T1000 (cell line): ENCODE measurements at places on chromosomes 16 and 17.

GRCh38 chr16:58490065-58490464 lies 9.9 kb upstream of the NDRG4 start:
- DNase-seq: no peak

GRCh38 chr16:3094289-3095027 lies 4.6 kb downstream of the ZSCAN10 start:
- no peak for DNase-seq

DNA sequence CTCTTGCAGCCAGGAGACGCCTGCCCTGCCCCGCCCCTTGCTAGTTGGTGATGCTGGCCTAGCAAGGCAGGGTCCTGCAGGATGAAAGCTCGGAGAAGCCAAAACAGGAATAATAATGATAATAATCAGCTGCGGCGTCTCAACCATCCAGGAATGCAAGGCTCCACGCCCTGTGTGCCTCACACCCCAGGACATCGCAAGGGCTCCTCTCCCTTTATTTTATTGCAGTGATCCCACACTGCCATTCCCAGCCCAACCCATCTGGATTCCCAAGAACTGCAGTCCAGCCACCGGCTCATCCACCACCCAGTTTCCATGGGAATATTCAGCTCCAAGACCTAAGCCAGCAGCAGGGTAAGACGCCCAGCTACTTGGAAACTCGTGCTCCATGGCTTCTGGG lies 21.0 kb upstream of the ZNF652 start:
- no peak for DNase-seq

GRCh38 chr17:77869665-77870132 lies 88.8 kb upstream of the TNRC6C start:
- DNase-seq: no peak

DNA sequence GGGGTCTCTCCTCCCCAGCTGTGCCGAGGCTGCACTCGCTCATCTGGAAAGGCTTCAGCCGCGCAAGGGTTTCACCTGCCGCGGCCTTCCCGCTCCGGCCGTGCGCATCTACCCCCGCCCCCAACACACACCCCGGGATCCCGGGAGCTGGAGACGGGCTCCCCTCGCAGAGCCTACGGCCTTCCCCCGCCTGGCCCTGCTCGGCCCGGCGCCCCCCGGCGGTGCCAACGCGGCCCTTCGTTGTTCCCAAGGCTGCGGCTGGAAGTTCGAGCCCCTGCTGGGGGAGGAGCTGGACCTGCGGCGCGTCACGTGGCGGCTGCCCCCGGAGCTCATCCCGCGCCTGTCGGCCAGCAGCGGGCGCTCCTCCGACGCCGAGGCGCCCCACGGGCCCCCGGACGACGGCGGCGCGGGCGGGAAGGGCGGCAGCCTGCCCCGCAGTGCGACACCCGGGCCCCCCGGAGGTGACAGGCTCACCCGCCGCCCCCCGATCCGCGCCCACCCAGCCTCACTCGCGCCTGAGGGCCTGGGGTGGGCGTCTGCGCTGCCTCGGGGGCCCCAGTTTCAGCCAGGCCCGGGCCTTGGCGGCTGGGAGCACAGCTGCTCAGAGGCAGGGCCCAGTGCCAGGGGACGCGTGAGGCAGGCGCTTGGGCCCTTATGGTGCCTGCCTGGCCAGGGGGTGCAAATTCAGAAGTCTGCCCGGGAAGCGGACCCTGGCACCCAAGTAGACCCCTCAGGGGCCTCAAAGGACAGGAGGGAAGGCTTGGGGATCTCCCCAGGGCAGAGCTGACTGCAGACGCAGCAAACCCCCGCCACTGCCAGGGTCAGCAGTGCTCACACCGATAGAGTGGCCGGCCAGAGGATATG lies 11.2 kb downstream of the GALK1 start:
- DNase-seq: peak; percentile 58

DNA sequence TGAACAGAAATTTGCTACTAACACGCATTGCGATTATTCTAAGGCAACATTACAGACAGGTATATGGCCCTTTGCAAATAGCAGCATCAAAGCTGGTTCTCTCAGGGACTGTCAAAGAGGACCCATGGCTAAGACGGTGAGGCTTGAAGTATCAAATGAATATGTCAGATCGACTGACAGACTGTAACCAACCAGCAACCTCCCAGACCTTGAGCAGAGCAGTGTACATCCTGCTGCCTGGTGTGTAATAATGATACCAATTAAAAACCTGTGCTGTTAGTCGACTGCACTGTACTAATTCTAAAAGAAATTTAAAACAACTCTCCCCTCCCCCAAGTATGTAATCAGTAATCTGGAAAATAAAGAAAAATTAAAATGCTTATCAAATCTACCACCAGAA lies 35.9 kb upstream of the GHDC start:
- no peak for DNase-seq

DNA sequence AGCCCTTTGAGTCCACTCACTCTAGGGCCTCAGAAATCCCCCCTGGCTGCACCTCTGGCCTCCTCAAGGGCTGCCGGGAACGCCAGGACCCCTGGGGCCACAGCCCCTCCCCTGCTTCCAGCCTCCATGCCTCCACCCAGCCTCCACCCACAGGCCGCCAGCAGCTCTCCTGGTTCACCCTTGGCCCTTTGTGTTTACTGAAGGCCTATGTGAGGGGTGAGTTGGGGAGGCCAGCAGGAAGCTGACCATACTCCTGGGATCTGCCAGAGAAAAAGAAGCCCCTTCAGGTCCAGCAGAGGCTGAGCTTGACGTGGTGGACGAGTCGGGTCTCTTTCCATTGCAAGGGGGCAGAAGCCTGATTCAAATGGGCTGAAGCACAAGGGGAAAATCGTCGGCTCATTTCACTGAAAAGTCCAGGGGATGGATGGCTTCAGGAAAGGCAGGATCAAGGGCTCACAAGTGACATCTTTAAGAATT lies 18.3 kb upstream of the ATP2A3 start:
- DNase-seq: no peak

DNA sequence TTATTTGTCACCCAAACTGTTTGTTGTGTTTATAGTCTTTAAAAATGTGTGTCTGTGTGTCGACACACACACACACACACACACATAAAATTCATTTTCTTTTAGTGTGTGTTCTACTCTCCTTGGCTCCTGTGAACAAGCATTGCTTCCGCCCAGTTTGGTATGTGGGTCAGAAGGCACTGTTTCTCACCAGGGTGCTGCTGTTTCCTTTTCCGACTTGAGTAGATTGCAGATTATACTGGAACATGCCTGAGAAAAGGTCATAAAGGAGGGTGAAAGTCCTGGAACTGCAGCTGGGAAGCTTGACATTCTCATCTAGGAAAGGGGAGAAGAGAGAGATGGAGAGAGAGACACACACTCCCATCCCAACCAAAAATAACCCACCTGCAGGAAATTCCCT lies 330.3 kb downstream of the BCAS3 start:
- no peak for DNase-seq

DNA sequence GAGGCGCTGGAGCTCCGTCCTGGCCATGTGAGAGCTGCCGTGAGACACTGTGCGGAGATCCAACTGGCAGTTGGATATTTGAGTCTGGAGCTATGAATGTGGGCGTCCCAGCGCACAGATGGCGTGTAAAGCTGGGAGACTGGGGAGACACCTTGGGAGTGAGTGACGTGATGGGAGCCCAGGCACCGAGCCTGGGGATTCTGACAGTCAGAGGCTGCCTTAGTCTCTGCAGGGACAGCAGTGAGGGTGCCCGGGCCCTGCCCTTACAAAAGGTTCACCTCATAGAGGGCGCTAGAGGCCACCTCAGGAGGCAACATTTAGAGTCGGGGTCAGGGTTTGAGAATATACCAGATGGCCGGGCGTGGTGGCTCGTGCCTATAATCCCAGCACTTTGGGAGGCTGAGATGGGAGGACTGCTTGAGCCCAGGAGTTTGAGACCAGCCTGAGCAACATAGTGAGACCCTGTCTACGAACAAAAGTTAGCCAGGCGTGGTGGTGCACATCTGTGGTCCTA lies 194.1 kb upstream of the GSE1 start:
- DNase-seq: no peak

GRCh38 chr16:77500934-77501664 lies 66.3 kb upstream of the ADAMTS18 start:
- no peak for DNase-seq

- DNase-seq: peak; percentile 39
Measured at GRCh38 chr17:29376667-29377270, 13.4 kb upstream of the TAOK1 start.

DNA sequence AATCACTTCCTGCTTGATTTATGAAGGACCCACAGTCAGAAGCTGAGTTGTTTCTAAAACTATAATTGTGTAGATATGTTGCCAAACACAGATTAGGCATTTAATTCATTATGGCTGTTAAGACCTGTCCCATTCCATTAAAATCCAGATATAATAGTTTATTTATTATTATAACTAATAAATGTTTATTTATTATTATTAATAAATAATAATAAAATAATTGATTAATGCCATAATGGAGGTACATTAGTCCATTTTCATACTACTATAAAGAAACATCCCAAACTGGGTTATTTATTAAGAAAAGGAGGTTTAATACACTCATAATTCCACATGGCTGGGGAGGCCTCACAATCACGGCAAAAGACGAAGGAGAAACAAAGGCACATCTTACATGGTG lies 1240.9 kb downstream of the CDH11 start:
- DNase-seq: no peak

DNA sequence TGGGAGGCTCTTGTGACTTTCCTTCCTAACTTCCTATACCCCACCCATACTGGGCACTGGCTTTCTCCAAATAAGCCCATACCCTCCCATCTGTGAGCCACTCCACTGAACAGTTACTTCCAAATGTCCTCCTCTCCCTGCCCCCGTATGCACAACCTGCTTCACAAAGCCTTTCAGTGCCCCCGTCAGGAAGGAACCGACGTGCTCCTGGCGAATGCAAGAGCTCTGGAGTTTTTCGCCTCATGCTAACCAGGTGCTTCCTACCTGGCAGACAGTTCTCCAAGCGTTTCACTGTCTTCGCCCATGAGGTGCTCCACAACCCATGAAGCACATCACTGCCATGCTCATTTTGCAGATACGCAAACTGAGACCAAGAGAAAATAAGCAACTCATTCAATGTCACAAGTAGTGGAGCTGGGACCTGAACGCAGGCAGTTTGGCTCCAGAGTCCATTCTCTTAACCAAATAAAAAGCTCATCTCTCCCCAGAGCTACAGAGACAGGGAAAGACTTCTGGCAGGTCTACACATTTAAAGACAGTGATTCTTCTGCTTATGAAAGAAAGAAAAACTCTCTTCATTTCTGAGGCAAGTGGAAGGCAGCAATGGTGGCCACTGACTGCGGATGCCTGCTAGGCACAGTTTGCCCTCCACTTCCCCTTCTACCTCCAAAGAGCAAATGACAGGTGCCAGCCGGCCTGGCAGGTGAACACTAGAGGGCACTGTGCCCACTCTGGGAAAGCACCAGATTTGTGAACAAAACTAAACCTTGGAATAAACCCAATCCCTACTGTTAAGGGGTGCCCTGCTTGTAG lies 23.8 kb downstream of the SPHK1 start:
- peak; percentile 12 for DNase-seq

DNA sequence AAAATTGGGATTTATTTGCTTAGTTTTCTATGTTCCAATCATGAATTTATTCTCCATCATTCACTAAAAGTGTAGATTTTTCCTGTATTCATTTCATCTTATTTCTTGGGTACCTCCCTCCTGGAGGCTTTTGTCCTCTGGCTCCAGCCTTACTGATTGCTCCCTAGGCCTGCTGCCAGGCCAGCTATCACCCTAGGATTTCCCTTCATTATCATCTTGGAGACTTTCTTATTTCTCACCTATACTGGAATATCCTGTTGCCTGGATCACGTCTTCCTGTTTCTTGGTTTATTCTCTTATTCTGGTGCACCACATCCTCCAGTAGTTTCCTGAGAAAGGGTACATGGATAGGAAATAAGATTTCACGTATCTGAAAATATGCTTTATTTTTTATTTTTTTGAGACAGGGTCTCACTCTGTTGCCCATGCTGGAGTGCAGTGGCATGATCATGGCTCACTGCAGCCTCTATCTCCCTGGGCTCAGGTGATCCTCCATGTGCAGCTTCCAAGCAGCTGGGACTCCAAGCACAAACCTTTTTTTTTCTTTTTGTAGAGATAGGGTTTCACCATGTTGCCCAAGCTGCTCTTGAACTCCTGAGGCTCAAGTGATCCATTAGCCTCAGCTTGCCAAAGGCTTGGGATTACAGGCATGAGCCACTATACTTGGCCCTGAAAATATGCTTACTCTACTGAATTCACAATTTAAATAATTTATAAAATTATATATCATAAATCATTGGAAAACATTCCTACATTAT lies 13.3 kb upstream of the KPNB1 start:
- DNase-seq: no peak
